ENCODE measurements at places on chromosomes 7 and 10. TPM values are rescaled to one million over a fixed set of nuclear protein-coding genes. Genes with fewer than 3 reads are reported as not detected.

- DNase-seq, result no peak
These were observed 33.5 kb downstream of the ZNF800 start for GRCh38 chr7:127359011-127359410.

DNA sequence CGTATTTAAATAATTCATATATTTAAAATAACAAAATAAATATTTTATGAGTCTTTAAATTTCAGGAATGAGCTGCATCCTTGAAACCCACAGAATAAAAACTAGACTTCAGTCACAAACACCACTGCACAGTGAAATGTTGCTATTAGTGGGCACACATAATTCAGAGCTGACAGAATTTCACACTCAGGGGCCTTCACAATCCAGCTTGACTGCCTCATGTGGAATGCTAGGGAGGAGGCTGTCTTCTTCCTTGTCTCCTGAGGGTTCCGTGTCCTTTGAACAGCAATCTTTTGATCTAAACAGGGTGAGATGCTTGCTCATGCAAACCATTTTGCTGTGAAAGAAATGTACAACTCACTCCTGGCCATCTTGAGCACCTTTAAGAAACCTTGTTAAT is 346.7 kb downstream of the CCSER2 start:
- no peak for DNase-seq

DNA sequence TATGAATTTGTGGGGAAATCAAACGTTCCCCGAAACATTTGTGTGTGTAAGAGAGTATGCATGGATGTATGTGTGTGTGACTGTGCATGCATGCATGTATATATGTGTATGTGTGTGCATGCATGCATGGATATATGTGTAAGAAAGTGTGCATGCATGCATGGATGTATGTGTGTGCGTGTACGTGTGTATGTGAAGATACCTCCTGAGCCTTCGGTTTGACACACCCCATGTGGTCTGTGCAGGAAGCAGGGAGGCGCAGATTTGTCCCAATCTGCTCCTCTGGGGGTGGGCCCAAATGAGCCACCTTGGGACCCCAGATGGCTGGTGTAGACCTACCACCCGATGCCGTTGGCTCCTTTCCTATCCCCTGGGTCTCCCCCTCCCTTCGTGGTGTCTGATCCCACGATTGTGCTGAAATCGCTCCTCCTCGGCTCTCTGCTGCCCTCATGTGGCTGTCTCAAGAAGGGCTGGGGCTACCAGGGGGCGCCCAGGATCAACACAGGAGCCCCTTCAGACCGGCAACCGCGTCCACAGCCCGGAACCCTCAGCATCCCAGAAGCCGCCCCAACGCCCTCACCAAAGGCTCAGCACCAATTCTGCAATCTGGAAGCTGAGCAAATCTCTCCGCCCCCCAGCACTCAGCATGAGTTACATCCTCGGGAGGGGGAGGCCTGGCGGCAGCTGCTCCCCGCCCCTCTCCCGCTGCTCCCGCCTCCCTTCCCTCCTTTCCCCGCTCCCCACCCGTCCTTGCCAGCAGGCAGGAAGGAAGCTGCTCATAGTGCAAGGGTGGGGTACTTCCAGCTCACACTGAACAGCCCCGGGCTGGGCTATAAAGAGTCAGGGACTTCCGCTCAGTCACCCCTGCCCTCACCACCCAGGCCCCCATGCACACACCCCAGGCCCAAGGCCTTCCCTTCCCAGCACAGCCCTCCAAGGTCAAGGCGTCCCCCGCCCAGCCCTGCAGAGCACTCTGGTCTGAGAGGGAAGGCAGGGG is 2.3 kb upstream of the NOS3 start:
- DNase-seq, result no peak

DNA sequence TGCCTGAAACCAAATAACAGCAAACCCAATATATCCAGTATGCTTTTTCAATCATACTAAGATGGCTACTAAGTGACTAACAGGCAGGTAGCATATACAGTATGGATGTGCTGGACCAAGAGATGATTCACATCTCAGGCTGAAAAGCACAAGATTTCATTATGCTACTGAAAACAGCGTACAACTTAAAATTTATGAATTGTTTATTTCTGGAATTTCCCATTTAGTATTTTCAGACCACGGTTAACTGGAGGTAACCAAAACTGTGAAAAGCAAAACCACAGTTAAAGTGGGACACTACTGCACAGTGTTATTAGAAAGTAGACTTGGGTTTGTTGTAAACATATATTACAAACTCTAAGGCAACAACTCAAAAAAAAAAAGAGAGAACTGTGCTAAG is 91.5 kb downstream of the KMT2C start:
- no peak for DNase-seq

DNA sequence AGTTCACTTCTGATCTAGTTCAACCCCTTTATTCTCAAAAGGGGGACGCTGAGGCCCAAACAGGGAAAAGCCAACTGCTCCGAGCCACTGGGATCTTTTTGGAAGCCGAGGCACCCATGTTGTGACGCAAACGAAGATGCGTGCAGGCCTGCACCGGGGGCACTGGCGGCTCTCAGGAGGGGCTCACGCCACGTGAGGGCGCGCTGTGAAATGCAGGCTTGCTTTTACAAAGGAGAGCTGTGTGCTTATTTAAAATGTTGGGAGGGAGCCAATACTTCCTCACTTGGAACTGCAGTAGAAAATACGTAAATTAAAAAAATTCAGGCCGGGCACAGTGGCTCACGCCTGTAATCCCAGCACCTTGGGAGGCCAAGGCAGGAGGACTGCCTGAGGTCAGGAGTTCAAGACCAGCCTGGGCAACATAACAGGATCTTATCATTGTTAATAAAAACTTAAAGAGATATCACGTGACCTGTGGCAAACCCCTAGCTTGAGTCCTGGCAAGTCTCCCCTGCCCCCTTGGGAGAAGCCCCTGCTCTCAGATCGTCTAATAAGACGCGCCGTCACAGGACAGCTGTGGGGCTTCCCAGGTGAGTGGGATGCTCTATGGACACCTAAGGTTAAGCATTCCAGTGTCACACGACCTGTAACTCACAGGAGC is 16.3 kb downstream of the BRI3 start:
- DNase-seq, result no peak

DNA sequence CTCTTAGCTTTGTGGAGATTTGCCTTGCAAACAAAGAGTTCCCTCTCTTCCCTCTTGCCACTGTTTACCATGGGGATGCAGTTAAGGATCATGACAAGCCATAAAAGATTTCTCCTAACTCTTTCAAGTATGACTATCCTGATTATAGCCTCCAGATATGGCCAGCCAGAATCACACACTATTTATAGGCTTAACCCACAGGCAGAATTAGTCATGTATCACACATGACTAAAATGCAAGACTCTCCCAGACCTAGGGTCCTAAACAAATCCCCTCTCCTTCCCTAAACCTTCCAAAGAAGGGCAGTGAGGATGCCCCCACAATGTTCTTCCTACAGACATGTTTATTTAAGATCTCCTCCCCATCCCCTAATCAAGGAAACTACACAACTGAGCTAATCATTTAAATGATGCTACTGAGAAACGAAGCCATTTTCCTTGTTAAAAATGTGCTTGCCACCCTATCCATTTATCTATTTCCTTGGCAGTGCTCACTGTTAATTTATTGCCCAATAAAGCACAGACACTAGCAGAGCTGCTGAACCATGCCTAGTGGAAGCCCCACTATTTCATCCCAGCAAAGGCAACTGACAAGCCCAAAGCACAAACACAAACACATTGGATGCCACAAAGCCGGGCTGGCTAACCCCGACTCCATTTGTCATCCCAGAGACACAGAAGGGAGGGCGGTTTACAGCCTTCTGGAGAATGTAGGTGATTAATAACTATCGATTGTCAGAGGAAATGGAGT is 363.4 kb downstream of the KCNMA1 start:
- peak; percentile 84 for DNase-seq

- no peak for DNase-seq
These were observed 25.2 kb upstream of the POT1 start for GRCh38 chr7:124954790-124955189.

- DNase-seq, result no peak
These were observed 157.4 kb upstream of the TMEM196 start for GRCh38 chr7:19930851-19931250.

- DNase-seq, result no peak
These were observed 97.5 kb downstream of the CTBP2 start for GRCh38 chr10:125062914-125063230.

- no peak for DNase-seq
These were observed 584.0 kb downstream of the GLRX3 start for GRCh38 chr10:130720235-130720634.

DNA sequence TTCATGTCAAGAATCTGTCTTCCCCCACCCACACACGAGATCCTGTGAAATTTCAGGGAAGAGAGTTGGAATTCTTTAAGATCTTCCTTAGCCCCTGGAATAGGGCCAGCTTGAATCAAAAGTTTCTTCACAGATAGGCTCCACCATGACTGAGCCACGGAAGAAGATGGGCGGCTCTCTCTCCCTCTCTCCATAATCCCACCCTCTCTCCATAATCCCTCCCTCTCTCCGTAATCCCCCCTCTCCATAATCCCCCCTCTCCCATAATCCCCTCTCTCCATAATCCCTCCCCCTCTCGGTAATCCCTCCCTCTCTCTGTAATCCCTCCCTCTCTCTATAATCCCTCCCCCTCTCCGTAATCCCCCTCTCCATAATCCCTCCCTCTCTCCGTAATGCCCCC is 20.4 kb downstream of the SHH start:
- DNase-seq, result no peak

Gene SEMA3C
- 99.5 TPM for total RNA-seq

Gene CYP2C18
- not detected for total RNA-seq

Gene GATAD1
- total RNA-seq, result 13.6 TPM

Gene SFRP5
- not detected for total RNA-seq

Gene BMPER
- 0.20 TPM for total RNA-seq

Gene C7orf57
- total RNA-seq, result 0.28 TPM

Gene IQUB
- total RNA-seq, result 0.04 TPM

Gene DPYSL4
- 0.75 TPM for total RNA-seq

Gene MAT1A
- total RNA-seq, result not detected

Gene PIP
- total RNA-seq, result not detected

Gene EPDR1
- total RNA-seq, result not detected

Gene NEURL1
- total RNA-seq, result 0.24 TPM

Gene CHAT
- total RNA-seq, result not detected
